ENCODE measurements at places on chromosomes 2 and 18. TPM values are rescaled to one million over a fixed set of nuclear protein-coding genes. Genes with fewer than 3 reads are reported as not detected.
A peak's percentile ranks its signal among the peaks of the same experiment; 100 is the strongest.

Gene FAM237A
- not detected for total RNA-seq

- no peak for DNase-seq
Measured at GRCh38 chr18:35526495-35527059, 28.8 kb upstream of the INO80C start.

DNA sequence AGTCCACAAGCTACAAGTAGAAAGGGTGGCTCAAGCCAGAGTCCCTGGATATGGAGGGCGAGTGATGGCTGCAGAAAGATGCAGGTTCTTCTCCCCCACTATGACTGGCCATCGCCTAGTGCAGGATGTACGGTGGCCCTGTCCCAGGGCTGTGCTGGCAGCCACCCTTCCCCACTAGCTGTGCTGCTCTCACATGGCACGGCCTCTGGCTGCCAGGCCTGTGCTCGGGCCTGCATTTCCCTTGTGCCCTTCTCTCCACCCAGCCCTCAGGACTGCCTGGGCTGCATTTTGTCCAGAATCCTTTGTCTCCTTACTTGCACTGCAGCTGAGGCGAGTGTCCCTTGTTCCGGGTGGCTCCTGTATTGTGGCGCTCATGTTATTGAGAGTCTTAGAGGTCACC lies 1.6 kb upstream of the RAMP1 start:
- no peak for DNase-seq

DNA sequence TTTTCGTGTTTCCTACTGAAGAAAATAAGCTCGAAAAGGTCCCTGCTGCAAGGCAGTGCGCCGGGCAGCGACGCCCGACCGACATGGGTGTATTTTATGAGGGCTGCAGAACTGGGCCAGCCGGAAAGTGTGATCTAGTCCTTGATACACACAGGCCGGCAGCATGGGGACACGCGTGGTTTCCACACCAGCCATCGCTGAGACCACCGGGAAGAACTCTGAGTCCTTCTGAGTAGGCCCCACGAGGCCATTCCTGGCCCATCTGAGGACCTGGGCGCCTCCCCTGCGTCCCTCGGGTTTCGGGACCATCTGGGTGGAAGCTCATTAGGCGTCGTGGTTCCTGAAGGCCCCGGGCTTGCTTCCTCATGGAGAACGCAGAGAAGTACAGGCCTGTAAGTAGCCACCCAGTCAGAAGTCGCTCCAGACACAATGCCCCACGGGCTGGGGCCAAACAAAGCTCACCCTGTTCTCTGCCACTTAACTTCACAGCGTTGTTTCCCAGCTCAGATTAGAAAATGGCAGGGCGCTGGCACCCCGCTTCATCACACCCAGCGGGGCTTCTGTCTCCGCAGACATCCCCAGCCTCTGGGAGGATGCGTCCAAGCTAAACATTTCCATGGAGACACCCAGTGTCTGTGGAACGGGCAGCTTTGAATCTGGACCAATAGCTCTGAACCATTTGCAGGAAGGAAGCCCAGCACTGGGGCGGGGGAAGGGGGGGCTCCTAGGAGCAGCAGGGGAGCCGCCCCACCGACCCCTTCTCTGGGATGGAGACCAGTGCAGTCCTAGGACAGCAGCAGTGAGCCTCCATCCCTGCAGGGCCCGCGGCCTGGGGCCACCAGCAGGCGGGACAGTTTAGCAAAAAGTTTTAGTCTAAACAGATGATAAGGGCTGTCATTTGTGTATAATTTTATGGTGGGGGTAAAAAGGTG lies 2.4 kb downstream of the NFATC1 start:
- DNase-seq = no peak

GRCh38 chr2:38889575-38889974 lies at the start of gene ARHGEF33:
Gene ARHGEF33 (plus strand): TSS chr2:38889875. CDS start chr2:38919448, 29,573 bp downstream.
- DNase-seq = no peak

DNA sequence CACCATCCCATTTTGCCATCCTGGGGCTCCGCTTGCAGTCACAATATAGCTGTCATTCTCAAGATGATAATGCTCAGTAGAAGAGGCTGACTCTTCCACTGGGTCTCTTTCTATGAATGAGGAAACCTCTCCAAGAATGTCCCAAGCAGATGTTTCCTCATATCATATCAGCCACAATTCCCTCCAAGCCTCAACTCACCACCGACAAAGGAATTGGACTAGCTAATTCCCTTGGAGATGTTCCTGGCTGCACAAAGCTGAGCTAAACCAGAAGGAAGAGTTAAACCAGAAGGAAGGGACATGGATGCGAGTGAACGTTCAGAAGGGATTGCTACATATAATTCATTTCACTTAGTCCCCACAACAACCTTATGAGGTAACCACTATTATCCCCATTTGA lies 65.0 kb upstream of the NPAS2 start:
- DNase-seq = no peak

GRCh38 chr18:9764011-9764481 lies 55.9 kb downstream of the RAB31 start:
- DNase-seq = no peak

- no peak for DNase-seq
Measured at GRCh38 chr2:73295751-73296400, 2.5 kb upstream of the EGR4 start.

DNA sequence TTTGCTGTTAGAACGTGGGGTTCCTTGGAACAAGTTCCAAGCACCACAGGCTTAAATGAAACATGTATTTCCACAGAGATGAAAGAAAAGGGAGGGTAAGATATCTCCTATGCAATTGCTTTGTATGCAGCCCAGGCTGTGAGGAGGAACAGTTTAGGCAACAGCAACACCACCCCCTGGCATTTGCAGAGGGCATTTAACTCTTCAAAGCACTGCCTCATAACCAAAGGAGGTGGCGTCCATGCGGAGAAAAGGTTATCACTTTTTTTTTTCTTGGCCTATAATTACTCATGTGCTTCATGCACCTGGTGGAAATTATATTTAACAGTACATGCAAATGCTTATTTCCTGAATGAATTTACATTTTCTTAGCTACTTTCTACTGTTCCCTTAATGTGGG lies 286.0 kb downstream of the LPIN1 start:
- no peak for DNase-seq

DNA sequence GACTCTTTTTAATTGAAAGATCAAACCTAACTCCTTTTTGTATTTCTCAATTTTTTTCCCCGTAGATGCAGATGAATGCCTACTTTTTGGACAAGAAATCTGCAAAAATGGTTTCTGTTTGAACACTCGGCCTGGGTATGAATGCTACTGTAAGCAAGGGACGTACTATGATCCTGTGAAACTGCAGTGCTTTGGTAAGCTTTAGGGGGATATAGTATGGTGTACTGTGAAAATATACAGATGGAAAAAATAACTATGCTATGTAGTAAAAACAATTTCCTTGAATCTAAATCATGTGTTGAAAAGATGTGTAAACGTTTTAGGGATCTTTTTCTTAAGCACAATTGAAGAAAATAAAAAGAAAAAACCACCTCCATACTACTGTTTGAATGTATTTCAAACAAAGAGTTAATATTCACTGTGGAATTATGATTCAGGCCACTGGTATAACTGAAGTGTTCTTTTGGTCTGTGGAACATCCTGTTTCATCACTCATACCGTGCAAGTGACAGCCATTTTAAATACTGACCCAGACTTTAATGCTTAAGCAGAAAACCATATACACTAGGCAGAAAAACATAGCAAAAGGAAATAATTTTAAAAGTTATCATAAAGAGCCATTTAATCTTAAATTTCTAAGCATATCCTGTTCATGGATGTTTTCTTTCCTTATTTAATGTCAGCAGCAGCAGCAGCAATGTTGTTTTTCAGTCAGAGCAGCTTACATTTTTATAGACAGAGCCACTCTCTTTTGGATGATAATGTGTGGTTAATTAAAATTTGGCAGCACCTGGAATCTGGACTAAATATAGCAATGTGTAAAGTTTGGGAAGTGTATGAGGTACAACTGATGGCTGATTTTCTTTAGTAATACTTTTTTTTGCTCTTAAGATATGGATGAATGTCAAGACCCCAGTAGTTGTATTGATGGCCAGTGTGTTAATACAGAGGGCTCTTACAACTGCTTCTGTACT lies 112.8 kb upstream of the RASGRP3 start:
- DNase-seq = no peak

DNA sequence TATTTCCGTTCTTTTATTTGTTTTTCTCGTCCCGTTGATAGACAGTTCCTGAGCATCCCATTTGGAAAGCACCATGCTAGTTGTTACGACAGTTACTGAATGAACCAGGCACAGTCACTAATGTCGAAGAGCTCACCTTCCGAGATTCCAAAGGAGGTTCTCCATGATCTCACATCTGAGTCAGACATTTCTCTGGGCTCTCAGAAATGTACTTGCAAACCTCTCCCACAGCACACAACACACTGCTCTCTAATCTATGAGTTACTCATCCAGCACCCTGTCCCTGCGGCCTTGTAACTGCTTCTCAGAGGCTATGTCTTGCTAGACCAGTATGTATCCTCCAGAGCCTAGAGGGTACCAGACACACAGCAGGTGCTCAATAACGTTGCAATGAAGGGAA lies 174.7 kb downstream of the DNER start:
- no peak for DNase-seq

GRCh38 chr2:232142502-232142901 lies 181.0 kb downstream of the DIS3L2 start:
- DNase-seq = no peak

- no peak for DNase-seq
Measured at GRCh38 chr2:161090411-161090810, 69.8 kb upstream of the TANK start.

DNA sequence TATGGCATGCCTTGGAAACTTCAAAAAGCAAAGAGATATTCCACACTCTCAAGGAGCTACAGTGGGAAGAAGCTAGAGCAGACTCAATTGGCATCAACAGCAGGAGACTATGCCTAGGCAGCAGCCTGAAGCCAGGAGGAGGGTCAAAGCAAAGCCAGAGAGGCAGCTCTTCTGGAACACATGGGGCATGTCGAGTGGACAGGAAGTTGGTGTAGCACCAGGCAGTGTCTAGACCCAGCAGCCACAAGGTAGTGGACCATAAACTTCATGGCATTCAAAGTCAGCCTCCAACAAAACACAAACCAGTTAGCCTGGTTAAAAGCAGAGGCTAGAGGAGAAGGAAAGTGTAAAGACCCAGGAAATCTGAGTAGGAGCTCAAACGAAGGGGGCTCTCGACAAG lies 311.2 kb upstream of the PKDCC start:
- no peak for DNase-seq

DNA sequence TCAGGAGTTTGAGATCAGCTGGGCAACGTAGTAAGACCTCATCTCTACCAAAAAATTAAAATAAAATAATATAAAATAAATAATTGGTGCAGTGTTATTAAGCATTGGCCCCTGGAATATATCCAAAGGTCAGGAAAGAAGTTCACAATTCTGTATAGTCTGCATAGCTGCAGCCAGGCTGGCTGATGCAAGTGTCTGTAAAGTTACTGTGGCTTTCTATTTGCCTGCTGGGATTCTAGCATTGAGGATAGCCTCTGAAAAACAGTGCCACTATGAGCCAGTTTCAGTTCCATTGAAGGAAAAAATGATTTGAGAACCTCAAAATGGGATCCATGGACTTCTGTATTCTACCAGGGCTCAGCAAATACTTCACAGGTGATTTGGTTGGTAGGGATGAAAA lies 208.6 kb downstream of the PARD3B start:
- DNase-seq = no peak

DNA sequence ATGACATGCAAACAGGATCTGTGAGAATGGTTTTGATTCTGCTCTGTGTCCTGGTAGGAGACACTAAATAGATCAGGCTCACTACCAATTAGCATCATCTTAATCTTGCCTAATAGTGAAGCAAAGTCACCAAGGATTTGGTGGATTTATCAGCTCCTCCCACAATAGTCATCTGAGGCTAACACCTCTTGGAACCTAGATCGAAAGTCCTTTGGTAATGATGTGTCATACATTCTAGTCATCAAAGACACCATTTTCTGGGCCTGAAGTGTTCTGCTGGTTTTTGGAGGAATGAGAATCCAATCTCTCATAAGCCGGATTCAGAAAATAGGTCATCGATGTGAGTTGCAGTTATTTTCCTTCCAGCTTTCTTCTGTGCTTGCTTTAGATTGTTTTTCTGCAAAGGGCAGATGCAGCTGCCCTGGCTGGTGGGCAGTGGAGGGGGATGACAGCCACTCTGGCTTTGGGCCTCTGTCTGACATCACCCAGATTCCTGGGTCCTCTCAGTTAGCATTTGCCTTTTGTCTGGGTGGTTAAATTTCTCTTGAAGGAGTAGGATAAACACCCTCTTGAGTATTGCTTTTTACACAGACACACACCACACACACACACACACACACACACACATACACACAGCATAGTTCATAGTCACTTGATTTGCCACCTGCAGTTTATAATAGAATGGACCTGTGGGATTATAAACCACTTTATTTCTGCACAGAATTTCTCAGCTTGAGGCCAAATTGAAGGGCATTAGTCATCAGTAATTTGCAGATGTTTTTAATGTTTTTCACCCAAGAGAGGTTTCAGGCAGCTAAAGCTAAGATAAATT lies at the start of gene MYO3B:
MYO3B (plus strand) TSS at position 198 of the 832 bp plus-strand sequence; CDS start at position 339, 141 bp downstream.
- no peak for DNase-seq

- DNase-seq = no peak
Measured at GRCh38 chr2:118146315-118147283, 58.3 kb downstream of the INSIG2 start.

DNA sequence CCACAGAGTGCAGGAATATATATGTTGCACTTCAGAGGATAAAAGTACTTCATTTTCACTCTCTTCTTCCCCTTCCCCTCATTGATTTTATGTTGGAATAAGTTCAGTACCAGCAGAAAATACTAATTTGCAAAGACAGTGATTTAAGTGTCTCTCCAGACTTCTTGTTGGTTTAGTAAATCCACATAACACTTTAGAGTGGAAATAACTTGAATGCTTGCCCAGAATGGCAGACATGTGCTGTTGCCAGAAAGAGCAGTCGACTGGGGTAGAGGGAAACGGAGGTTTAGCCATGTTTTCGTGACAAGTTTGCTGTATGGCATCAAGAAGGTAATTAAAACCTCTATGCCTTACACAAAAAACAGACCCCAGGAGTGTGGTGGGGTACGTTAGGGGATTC lies 246.0 kb upstream of the CXCR4 start:
- no peak for DNase-seq

DNA sequence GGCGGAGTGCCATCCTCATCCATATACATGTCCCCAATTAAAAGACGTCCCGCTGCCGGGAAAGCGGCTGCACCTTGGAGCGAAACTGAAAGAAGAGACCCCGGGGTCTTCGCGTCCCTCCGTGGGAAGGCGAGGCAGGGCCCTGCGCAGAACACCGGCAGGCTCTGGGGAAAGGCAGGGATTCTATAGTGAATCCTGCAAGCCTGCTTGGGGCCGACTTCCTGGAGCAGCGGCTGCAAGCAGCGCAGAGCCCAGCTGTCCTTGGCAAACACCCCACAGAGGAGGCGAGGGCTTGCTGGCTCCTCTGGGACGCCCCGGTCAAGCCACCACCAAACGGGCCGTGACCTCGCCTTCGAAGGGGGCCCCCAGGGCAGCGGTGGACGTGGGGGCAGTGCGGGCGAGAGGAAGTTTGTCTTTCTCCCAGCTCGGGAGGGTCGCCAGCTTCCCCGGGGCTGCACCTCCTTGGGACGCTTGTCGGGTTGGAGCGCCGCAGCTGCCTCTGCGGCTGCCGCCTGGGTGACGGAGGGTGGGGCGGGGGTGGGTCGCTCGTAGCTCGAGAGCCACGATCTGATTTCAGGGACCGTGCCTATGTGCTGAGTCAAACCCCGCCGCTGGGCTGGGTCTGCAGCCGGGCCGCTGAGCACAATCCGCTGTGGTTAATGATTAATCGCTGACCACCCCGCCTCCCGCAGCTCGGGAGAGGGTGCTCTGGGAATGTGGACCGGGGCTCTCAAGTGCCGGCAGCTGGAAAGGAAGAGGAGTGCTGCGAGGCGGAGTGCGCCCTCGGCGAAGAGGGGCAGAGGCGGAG lies 486 bp upstream of the GPR39 start:
- peak; percentile 99 for DNase-seq

- DNase-seq = no peak
Measured at GRCh38 chr2:1989216-1989615, 244.9 kb upstream of the PXDN start.
